GM12892 (cell line): ENCODE measurements at places on chromosomes 7 and 10.

DNA sequence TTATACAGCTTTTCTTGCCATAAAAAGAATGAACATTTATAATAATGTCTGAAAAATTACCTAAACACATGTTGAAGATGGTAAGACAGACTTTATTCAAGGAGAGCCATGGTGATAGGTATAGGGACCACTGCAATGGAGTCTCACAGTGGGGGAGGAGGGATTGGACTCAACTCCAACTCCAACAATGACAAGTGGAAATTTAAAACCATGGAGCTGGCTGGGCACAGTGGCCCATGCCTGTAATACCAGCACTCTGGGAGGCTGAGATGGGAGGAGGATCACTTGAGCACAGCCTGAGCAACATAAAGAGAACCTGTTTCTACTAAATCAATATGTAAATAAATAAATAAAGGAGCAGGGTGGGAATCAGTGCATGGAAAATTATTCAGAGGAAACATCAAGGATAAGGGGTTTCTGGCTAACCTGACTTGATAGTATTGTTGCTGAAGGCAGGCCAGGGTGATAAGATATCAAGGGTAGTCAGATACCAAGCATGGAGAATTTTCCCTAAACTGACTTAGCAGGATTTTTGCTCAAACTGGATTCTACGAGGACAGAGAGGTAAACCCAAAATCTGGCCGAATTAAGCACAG is 19.5 kb upstream of the MICU1 start:
- DNase-seq: no peak

- no peak for DNase-seq
Measured at GRCh38 chr7:151435103-151435916, 4.6 kb downstream of the CRYGN start.

DNA sequence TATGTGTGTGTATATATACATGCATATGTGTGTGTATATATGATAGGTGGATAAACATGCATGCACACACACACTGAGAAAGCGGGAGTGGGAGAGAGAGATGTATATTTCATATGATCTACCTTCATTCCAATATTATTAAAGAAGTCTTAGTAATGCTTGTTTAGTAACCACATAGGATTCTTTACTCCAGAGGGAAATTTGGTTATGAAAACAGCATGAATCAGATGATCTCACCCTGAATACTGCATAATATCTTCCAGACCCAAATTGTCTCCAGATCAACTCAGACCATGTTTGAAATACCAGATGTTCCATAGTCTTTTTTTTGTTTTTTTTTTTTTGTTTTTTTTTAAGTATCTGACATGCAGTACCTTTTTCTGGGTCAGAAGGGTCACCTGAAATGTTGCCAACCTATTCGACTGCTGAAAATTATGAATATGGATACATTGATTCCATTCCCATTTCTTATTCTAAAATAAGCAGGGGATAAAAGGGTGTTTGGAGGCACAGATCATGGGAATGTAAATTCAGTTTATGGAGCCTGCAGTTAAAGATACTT is 17.4 kb downstream of the TES start:
- no peak for DNase-seq

- DNase-seq: no peak
Measured at GRCh38 chr7:23336086-23336485, 36.9 kb downstream of the MALSU1 start.

DNA sequence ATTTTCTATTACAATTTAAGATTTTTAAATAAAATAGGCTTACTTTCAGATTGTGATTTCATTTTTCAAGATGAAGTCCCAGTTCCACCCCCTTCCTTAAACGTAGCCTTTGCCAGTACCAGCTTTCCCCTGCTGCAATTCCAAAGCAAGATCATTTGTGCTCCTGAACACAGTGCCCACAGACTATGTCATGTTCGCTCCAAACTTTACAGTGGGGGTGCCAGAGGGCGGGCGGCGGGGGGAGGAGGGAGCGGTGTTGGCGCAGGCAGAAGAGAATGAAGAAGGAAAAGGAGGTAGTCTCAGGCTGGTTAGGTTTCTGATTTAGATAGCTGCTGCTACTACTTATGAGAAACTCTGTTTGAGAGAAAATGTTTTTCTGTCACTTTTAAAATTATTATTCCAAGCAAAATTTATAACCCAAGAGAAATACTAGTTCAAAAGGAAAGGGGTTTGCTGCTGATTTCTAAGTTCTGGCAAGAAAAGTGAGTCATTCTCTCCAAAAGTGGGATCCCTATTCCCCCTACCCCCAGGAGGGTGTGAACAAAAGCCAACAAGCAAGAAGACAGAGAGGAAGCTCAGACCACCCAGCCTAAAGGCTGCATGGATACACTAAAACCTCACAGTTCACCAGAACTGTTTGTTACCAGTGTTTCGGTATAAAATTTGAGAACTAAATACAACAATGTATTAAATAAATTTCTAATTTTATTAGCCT is 109.6 kb downstream of the SRPK2 start:
- no peak for DNase-seq

DNA sequence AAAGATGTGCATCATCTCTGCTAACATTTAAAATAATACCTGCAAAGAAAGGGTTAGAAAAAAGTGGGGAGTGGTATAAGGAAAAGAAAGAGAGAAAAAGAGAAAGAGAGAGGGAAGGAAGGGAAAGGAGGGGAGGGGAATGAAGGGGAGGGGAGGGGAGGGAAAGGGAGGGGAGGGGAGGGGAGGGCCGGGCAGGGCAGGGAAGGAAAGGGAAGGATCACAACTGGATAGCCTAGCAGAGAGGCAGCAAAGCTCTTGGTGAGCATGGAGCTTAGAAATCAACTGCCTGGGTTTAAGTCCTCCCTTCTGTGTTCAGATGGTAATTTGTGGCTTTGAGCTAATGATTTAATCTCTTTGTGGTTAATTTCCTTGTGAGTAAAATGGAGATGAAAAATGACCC is 5.4 kb upstream of the FAM237B start:
- no peak for DNase-seq

DNA sequence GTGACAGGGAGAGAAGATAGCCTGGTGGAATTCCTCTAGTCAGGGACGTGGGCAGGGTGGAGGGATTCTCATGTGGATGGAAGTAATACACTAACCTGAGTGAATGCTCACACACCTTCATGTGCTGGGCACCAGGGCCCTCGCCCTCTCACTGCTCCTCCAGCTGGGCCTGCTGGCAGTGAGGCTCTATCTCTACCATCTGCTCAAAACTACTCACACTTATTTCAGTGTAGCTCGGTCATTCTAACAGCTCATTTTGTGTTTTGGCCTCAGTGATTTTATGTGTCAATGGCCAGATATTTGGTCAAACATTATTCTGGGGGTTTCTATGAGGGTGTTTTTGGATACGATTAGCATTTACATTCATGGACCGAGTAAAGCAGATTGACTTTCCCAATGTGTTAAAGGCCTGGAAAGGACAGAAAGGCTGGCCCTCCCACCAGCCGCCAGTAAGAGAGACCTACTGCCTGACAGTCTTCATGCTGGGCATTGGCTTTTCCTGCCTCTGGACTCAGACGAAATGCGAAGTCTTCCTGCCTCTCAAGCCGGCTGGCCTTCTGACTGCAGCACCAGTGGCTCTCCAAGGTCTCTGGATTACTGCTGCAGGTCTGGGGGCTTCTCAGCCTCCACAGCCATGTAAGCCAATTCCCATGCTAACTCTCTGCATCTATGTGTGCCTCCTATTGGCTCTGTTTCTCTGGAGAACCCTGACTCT is 335.4 kb downstream of the CXCL12 start:
- DNase-seq: no peak

- DNase-seq: no peak
Measured at GRCh38 chr7:47581804-47582763, at the start of gene TNS3. Gene TNS3 (minus strand): TSS chr7:47582111. CDS start chr7:47439636, 142,475 bp downstream.

DNA sequence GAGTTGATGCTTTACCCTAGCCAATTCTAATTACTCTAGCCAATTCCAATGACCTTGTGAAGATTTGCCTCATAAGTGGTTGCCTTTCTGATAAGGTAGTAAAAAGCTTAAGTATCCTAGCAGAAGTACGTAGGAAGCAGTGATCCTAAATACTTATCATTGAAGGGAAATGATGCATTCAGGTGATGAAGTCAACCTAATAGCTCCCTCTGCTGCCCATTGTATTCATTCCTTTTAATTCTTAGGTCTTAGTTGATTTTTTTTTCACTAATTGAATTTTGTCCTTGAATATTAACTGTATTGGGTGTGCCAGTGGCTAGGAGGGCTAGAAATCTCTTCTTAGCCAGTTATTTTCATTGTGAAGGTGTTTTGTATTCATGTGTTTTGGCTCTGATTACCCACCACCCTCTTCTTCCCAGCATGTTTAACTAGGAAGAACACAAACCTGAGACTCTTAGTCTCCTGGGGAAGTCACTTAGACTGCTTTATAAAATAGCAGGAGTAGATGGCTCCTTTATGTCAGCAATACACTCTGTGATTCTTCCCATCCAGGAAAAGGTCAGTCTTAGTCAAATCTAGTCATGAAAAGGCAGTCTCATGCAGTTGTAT is 46.3 kb downstream of the PLEKHA8 start:
- no peak for DNase-seq

- DNase-seq: no peak
Measured at GRCh38 chr10:70540789-70541360, 61.7 kb downstream of the PRF1 start.

DNA sequence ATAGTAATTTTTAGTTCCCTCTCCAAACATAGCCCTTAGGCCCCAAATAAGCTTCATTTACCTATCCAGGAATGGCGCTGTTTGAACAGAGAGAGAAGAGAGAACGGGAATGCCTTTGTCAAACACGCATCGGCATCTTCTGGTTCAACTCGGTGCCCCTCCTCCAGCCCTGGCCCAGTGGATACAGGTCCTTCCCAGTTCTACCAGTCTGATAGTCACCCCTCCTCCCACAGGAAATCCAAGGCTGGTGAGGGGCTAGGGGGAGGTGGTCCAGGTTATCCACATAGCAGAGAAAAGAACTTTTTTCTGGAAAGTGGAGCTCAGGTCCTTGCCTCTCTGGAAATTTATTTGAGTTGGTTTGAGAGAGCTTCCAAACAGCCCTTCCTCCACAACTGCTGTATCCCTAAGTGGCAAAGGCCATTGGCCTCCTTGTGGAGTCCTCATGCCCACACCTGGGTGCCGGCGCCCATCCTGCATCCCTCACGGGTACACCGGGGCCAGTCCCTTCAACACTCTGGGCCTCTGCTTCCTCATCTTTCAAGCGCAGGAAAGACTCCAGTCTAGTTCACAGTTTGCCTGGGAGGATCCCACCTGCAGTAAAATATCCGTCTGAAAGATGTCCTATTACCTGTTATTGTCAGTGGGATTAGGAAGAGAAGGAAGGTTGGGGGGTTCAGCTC is 287.4 kb downstream of the CELF2 start:
- no peak for DNase-seq

DNA sequence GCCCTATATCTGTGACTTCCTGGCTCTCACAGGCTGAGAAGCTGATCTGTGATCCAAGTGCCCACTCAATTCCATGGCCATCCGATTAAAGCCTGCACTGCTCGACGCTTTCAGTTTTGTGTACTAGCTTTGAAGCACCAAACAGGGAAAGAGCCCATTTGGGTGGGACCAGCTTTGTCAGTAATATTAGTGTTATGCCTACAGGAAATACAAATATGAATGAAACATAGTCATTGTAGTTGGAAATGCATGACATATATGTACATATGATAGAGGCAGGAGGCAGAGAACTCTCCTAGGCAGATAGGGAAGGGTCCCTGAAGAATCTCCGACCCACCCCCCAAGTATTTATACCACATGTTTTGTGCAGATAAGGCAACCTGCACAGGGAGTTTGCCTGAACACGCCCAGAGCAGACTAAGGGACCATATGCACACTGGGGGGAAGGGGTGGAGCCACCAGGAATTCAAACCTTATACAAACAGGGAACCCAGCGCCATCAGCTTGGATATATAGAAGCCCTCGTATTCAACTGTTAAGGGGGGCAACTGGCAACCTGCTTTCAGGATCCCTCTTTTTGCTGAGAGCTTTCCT is 653.2 kb downstream of the PARD3 start:
- no peak for DNase-seq

- no peak for DNase-seq
Measured at GRCh38 chr10:27143686-27144085, 10.5 kb downstream of the YME1L1 start.

DNA sequence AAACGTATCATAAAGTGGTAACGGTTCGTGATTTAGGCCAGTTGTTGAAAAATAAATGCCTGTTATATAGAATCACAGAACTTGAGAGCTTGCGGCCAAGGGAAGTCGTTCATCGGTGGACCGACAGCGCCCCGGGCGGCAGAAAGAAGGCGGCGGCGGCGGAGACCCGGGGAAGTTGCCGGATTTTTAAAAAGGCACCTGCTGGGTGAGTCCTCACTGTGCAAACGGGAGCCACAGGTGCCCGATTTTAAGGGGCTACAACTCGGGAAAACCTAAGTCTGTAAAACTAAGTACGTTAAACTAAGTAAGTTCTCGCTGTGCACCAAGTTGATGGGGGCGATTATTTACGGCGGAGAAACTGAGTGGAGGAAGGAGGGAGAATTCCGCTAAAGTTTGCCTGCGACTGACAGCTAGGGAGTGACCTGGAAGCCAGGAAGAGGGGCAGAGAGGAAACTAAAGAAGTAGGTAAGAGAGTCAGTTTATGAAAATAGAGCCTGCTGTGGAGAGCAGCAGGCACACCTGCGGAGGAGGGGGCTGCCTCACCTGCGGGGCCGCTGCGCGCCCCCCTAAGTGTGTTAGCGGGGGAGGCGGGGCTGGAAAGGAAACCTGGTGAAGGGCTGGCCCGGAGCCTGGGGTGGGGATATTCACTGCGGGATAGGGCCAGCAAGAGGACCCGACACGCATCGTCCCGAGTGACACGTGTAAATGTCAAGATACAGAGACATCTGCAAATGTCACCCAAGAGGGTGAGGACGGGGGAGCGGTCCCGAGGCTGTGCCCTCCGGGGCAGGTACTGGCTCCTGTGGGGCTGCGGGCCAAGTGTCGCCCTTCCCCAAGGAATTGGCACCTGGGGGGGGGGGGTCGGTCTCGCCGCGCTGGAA is 996 bp downstream of the ADAM12 start:
- DNase-seq: no peak

- no peak for DNase-seq
Measured at GRCh38 chr7:73582664-73583202, 4.4 kb upstream of the TBL2 start.

DNA sequence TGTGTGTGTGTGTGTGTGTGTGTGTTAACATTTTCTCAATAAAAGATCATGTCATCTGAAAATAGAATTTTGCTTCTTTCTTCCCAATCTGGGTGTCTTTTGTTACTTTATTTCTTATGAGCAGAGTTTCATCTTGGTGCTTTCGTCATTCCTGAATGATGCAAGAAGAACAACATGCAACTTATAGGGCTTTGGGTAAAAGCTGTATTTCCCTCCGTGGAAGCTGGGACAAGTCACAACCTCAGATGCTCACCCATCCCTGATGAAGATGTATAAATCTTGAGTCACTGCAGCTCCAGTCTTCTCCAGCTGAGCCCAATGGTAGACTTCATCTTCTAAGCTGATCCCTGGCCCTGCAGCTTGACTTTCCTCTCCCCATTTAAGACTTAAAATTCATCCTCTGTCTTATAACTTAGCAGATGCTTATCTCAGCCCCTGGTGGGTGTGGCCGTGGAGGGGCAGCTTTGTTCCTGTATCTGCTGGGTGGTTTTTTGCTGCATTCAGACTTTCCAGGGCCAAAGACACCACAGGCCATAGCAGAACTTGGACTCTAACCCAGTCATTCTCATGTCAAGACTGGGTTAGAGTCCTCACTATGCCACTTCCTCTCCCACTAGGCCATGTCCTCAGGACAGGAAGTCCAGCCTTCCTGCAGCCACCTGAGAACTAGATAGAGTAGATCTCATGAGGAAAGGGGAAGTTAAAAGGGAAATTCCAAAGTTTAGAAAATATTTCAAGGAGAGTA is 356.4 kb downstream of the TNS3 start:
- DNase-seq: no peak

- DNase-seq: no peak
Measured at GRCh38 chr7:16786257-16786656, 18.5 kb downstream of the AGR2 start.

- DNase-seq: no peak
Measured at GRCh38 chr10:120392671-120393079, 64.4 kb upstream of the PLPP4 start.
